IMR-90 (cell line): ENCODE measurements at places on chromosomes 2 and 18.

DNA sequence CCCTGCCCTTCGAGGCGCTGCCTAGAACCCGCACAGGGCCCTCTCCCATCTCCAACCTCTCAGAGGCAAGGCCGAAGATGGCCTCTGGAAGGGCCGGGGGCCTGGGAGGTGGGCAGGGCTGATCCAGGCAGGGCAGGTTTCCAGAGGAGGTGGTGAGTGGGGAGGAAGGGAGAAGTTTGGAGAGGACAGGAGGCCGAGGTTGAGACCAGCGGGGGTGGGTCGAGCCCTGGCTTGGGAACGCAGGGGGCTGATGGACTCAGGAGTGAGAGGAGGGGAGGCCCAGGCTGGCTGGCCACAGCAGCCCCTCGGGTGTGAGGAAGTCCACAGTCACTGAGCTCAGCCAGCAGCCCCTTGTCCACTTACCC is 10.5 kb downstream of the CAPN10 start:
- DNase-seq = no peak

GRCh38 chr18:50870138-50870845 is 8.6 kb upstream of the ME2 start:
- DNase-seq = peak; percentile 73

GRCh38 chr2:109209412-109209811 is 80.4 kb downstream of the SH3RF3 start:
- DNase-seq = peak; percentile 89

DNA sequence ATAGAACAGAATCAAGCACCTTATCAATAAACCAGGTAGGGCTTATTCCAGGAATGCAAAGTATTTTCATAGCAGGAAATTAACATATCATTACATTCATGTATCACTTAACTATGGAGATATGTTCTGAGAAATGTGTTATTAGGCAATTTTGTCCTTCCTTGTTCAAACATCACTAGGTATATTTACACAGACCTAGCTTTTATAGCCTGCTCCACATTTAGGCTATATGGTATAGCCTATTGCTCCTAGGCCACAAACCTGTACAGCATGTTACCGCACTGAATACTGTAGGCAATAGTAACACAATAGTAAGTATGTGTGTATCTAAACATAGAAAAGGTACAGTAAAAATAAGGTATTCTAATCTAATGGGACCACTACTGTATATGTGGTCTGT is 82.8 kb upstream of the KCTD1 start:
- DNase-seq = no peak

- DNase-seq = peak; percentile 16
Observed at GRCh38 chr2:165238295-165238694, 919 bp upstream of the SCN2A start.

DNA sequence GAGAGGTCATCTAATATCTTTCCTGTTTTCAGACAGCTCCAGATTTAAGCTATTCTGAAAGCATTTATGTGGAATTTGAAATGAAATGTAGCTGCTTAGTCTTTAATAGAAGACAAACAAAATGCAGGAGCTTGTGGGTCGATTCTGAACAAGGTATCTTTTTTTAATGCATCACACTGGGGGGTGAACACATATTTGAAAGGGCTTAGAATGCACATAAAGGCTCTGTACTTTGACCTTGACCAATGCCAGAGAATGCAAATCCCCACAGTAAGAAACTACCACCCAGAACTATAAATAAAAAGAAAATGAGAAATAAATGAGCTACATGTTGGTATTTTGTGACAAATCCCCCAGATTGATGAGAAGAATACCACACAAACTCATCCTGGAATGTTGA is 489.3 kb downstream of the PIK3C3 start:
- no peak for DNase-seq

DNA sequence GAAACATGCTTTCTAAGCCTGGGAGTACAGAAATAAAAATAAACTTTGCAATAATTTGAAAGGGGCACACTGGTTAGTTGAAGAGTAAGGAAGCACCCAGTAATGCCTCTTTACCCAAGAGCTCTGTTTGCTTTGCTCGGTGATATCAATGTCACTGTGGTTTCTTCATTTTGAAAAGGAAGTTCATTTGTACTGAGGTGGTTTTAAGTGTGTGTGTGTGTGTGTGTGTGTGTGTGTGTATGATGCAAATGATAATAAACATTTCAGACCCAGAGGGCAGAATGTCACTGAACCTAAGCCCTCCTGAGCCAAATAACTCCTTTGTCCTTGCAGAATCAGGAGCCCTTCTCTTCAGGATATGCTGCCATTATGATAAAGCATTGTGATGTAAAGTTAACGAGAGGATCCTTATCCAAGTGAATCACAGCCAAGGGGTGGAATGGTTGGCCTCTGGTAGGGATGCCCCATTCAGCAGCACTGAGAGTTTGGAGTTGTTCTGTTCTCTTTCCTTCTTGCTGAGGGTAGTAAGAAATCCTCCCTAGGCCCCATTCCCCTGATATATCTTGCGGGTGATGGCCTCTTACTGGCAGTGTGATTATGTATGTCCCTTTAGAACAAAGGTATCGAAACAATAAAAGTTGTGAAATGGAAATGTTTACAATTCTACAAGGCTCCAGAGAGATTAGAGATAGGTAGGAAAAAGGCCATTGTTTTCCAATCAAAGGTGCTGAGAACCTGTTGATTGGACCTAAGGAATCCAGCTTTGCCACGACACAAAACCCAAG is 7.6 kb downstream of the ITGA6 start:
- DNase-seq = peak; percentile 18

DNA sequence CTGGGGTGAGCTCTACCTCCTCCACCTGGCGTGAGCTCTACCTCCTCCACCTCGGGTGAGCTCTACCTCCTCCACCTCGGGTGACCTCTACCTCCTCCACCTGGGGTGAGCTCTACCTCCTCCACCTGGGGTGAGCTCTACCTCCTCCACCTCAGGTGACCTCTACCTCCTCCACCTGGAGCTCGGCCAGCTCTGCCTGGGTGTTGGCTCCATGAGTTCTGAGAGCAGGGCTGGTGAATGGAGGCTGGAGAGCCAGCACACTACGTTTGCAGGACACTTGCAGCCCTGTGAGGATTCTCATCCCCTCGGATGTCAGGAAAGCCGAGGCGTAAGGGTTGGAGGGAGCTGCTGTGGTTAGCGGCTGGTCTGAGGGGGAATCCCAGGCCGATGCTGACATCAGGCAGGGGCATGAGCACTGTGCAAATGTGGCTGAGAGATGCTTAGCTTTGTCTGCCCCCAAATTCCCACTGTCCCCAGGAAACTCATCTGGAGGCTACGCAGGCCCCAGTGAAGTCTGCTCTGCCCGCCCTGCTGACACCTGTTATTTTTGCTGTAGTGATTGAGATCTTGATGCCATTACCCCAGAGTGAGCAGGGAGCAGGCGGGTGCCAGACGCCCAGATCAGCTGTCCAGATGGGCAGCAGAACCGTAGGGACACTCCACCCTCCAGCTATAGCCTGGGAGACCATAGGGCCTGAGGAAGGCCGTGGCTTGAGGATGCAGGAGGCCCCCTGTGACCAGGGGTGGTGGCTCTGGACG is 3.3 kb downstream of the CROCC2 start:
- no peak for DNase-seq

DNA sequence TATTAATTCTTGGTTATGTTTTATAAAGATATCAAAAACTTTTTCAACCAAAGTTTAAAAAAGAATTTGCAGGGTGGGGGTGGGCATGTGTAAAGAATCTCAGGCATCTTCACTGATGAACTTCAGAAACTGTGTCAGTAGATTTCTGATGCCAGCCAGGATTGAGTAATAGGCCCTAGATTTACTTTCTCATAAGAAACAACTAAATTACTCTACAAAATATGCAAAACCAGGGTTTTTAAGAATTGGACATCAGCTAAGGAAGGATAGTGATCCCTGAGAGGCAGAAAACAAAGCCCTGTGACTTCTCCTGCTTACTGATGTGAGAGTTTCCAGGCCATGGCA is 11.9 kb upstream of the IL1R1 start:
- DNase-seq = peak; percentile 21

- peak; percentile 74 for DNase-seq
Observed at GRCh38 chr2:189412330-189412953, 28.8 kb upstream of the WDR75 start.

DNA sequence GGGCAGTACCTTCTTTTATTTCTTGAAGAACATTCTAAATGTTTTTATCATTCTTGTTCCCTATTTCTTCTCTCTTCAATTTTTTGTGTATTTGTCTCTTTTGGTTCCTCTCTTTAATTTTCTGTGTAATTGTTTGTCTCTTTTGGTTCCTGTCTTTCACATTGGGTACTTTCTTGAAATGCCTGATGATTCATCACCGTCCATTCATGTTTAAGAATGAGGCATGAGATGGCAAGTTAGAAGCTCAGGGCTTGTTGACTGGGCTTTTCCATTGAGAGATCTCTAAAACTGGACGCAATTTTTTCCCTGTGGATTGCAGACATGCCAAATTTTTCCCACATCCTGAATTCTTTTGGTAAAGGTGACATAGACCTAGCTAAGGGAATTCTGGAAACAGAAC is 33.7 kb upstream of the IL1R2 start:
- DNase-seq = no peak

DNA sequence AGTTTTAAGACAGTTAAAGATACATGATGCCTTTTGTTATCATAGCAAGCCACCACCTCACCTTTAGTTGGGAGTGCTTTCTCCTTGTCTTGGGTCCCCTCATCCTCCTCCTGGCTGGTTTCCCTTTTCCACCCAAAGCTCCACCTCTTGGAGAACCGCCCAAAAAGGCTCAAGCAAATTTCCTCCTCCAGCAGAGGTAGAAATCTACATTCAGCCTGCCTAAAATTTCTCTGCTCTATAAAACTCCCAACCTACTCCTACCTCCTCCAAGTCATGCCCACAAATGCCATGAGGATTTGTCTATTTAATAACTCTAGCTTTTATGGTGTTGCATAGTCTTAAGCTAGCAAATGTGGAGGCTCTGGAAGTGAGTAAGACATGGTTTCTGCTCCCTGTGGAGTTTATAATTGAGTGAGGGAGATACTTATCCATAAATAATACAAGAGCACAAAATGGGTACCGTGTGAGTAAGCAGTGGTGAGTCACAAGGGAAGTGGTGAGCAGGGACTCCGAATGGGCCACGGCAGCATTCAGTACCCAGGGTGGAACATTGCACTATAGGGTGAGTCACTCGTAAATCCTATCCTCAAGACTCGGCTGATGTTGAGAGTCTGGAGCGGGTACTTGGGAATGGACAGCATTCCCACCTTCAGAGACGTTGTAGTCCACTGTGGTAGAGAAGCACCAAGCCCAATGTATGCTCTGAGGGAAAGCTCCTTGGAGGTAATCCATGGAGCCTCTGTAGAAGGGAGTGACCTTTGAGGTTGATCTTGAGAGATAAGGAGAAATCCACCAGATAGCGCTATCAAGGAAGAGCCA is 146.3 kb downstream of the RTN4 start:
- peak; percentile 99 for DNase-seq

- DNase-seq = no peak
Observed at GRCh38 chr2:239689985-239690384, 289.2 kb upstream of the HDAC4 start.

DNA sequence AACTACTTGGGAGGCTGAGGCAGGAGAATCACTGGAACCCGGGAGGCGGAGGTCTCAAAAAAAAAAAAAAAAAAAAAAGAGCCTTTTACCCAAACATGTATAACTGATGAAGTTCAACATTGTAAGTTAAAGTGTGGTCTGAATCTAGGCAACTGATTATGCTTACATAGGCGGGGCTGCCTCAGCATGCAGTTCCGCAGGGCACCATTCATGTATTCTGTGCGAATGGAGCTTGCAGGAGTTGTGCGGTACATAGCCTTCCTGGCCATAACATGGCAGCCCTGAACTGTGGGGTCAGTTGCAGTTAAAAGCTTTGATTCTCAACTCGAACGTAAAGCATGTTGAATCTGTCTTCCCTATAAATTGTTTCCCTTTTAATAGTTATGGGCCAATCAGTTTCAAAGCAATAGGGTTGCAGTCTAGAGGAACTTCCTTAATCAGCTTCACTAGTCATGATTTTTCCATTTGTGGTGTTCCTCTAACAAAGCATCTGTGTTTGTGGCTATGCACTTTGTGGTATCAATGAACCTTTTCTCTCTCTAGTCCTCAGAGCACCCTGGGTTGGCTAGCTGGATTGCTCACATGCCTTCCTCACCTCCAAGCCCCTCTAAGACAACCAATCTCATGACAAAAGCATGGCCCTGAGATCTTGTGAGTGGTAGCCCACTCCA is 30.6 kb upstream of the CEP68 start:
- DNase-seq = no peak
